Nucleus accumbens (tissue), 56 donors: ENCODE measurements at places on chromosomes 5 and 9.

DNA sequence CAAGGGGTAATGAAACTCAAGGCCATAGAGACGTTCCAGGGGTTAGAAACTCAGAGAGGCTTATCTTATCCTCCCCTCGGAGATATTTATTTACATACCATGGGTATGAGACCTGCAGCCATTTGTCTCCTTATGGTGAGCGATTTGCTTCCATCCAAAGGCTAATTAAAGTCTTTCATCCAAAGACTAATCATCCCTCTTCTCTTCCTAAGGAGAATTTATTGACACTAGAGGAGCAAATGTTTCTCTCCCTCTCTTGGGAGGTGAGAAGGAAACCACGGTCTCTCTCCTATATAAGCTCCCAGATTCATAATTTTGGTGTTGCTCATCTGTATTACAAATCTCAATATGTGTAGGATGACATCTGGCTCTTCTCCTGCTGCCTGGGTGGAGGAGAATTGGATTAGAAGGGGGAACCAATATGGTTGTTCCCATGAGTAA is 31.0 kb upstream of the RPS23 start:
- DNase-seq, result no peak

- no peak for DNase-seq
Measured at GRCh38 chr5:69086206-69086605, 7.6 kb upstream of the SLC30A5 start.

DNA sequence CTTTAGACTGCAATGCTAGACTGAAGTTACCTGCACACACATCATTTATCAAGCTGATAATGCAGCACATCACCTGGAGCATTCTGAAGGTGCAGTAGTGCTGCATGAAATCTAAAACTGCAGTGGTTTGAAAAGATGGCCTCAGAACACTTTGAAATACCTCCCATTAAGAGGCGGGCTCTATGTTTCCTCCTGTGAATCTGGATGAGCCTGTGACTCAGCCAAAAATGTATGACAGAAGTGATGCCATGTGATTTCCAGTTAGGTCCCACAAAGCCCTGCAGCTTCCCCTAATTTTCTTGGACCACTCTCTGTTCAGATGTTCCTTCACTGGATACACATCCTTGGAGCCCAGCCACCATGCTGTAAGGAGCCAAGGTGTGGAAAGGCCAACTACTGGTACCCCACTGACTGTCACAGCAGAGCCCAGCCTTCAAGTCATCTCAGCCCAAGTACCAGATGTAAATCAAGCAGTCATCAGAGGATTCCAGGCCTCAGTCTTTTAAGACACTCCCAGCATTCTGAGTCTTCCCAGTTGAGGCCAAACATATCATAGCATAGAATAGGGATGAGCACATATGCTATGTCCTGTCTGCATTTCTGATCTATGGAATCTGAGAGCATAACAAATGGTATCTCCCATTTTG is 27.2 kb upstream of the DEPDC1B start:
- no peak for DNase-seq

- no peak for DNase-seq
Measured at GRCh38 chr9:120940573-120940972, 14.0 kb upstream of the TRAF1 start.

GRCh38 chr5:172455511-172456061 is 1.3 kb upstream of the SH3PXD2B start:
- no peak for DNase-seq
